ENCODE measurements at places on chromosomes 6 and 20.

DNA sequence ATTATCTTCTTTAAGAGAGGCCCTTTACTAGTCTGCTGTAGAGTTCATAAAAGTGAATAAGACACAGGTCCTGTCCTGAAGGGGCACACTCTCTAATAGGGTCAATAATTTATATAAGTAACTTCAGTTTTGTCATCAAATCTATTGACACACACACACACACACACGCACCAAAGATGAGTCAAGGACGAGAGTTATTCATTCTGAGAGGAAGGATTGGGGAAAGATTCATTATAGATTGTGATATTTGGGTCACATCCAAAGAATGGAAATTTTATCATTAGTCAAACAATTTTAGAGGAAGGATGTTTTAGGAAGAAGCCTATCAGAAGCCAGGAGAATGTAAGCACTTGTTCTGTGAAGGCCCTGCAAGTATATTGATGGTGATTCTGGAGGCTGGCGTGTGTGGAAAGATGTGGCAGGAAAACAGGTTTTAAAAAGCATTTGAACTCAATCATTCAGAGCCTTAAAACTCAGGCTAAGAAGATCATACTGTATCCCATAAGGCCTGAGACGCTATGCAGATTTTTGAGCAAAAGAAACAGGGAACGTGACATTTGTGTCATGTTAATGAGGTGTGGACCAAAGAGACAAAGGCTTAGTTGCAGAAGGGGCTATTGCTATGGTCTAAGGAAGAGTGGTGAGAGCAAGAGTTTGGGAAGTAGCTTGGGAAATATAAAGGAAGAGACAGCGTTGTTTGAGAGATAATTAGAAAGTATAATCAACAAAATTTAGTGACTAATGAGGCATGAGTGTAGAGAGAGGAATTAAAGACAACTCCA lies 161.4 kb upstream of the PREP start:
- no peak for DNase-seq

GRCh38 chr6:44868335-44868668 lies 459.8 kb upstream of the RUNX2 start:
- no peak for DNase-seq

DNA sequence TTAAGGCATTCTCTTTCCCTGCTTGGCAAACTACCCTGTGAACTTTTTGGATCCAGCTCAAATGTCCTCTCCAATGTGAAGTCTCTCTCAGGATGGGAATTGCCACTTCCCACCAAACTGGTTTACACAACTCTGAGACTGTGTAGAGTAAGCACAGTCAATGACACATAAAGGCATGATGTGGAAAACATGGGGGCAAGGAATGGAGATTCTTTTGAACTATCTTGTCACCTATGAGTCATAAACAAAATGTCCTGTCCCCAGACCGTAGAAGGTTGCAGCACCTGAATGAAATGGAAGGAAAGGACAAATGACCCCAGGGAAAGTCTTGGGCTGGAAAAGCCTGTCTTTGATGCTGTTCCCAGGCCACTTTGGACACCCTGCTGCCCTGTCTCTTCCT lies 11.0 kb upstream of the KIF13A start:
- DNase-seq: no peak

DNA sequence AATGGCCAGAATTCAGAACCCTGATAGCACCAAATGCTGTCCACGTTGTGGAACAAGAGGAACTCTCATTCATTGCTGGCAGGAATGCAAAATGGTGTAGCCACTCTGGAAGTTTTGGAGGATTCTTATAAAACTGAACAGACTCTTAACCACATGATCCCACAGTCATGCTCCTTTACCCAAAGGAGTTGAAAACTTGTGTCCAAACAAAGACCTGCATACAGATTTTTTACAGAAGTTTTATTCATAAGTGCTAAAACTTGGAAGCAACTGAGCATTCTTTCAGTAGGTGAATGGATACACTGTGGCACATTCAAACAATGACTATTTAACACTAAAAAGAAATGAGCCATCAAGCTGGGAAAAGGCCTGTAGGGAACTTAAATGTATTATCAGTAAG lies 32.5 kb downstream of the PREP start:
- DNase-seq: no peak

DNA sequence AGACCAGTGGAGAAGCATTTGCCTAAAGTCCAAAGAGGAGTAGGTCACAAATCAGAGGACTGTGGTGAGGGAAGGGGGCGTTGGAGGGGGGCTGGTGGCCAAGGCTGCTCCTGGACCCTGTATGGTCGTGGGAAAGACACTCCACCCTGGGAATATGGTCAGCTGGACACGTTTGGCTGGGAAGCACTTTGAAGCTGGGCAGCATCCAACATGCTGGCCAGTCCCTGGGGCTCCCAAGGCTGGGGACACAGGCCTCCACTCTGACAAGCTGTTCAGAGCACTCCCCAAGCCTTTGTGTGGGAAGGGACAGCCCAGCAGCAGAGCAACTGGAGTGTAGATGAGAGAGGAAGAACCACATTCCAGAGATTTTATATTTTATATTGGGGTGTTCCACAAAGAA lies 203.2 kb downstream of the ANKRD60 start:
- no peak for DNase-seq

- DNase-seq: peak; percentile 83
Measured at GRCh38 chr6:147322299-147323162, 118.3 kb downstream of the STXBP5 start.

- DNase-seq: no peak
Measured at GRCh38 chr6:132611616-132612015, 12.5 kb downstream of the TAAR2 start.

- DNase-seq: no peak
Measured at GRCh38 chr6:113052506-113052905, 705.4 kb downstream of the RFPL4B start.

DNA sequence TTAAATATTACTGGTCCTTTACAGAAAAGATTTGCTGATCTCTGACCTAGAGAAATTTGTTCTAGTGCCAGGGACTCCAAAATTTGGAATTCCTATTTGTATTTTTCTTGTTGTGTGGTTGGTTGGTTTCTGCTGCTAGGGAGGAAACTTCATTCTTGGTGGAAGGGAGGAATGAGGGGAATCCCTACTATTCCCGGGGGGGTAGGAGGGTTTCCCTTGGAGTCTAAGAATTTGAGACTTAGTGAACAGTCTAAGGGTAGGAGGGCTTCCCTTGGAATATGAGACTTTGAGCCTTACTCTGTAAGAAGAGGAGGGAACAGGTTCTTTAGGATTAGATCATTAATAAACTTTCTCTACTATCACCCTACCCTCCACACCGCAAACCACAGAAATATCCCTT lies 67.1 kb upstream of the ADGRF1 start:
- no peak for DNase-seq

DNA sequence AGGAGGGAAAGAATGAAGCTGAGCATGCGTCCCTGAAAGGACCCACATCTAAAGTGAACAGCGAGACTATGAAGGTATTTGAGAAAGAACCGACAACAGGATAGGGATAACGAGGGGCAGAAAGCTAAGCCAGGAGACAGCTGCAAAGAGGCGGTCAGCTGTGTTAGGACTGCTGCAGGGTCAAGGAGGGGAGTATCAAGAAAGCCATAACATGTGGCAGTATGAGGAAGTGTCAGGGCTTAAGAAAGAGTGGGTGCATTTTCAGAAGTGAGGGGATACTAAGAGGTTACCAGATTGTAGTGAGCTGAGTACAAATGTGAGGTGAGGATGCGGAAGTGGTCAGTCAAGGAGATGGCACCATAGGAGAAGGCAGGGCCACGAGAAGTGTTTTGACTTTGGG lies 21.2 kb downstream of the MYLIP start:
- no peak for DNase-seq

- DNase-seq: no peak
Measured at GRCh38 chr6:110356778-110357177, 1.4 kb downstream of the METTL24 start.

DNA sequence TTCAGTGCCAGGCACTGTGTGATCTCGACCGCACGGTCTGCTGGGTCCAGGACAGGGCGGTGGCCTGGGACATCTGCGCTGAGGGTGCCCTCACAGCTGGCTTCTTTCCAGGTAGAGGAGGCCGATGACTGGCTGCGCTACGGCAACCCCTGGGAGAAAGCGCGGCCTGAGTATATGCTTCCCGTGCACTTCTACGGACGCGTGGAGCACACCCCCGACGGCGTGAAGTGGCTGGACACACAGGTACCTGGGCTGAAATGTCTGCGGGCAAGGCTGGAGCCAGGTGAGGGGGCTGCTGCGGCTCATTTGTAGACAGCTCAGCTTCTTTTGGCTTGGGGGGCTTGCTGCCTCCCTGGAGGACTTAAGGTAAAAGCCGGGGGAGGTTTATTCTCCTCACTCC lies 26.6 kb downstream of the PYGB start:
- DNase-seq: no peak

DNA sequence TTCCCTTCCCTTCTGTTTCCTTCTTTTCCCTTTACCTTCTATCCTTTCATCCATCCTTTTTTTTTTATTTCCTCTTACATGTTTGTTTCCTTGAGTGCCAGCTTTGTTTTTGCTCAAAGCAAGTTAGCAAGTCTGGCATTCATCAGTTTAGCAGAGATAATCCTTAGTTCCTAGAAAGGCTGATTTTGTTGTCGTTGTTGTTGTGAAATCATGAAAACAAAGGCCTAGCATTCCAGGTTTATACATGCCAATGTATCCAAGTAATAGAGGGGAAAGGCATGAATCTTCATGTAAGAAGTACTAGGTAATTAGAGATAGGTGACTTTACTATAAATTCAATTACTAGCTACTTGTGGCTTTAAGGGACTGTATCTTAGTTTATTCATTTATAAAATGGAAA lies 45.9 kb downstream of the TFAP2B start:
- no peak for DNase-seq

DNA sequence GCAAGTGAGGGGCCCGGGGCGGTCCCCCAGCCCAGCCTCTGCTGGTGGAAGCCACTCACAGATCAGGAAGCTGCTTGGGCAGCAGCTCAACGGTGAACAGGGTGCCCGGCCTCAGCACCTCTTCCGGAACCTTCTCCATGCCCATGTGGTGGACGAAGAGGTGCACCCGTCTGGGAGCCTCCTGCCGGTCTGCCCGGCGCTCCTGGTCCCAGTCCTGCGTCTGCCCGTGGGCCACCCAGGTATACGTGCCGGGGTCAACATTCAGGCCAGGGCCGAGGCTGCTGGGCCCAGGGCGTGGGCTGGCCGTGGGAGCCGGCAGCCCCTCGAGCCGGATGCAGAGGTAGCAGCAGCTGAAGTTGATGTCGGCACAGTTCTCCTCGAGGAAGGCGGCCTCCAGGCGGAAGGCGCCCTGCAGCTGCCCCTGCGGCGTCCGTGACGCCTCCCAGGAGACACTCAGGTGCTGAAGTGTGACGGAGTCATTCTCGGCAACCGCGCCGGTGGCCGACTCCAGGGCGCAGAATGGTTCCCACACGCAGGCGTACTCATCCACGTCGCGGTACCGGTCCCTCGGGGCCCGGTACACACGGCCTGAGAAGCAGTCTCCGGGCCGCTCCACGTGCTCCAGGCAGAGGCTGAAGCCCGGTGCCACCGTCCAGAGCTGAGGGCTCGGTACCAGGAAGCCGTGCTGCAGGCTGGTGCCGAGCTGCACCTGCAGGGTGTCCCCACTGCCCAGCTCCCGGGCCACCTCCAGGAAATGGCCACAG lies 8.7 kb downstream of the FNDC11 start:
- DNase-seq: no peak

GRCh38 chr20:36744764-36745191 lies 1.1 kb downstream of the NDRG3 start:
- DNase-seq: no peak

DNA sequence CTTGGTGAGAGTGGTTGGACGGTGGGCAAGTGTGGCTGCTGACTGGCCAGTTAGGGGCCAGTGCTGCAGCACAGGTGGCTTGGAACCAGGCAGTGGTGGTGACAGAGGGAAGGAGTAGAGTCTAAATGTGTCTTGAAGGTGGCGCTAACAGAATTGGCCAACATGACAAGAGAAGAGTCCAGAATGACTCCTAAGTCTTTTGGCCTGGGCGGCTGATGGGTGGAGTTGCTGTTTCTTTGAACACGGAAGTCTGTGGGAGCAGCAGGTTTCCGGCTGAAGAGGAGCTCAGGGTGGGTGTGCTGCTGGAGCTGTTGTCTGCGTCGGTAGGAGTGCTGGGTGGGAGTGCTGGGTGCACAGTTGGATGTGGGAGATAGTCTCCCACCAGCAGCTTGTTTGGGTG lies 10.1 kb downstream of the LSM14B start:
- no peak for DNase-seq

DNA sequence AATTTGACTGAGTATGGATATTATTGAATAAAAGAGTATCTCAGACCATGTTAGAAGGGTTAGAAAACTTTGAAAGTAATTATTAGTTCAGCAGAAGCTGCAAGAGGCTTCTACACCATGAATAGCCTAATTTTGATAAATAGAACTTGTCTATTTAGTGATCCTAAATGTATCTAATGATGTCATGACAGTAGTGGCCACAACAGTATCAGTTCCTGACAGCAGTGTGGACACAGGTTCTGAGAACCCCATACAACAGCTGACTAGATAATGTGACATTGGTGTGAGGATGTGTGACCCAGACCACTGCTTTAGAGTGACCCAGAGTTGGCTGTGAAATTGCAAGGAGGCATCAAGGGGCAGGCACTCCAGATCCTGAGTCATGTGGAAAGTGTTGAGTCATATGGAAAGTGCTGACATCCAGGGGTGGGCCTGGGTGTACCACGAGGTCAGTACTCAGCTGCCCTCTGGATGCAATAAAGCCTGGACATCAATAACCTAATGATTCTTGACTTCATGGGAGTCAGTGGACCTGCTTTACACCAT lies 754.7 kb downstream of the DHX35 start:
- DNase-seq: no peak

GRCh38 chr6:124881898-124882578 lies 80.2 kb upstream of the RNF217 start:
- peak; percentile 47 for DNase-seq

DNA sequence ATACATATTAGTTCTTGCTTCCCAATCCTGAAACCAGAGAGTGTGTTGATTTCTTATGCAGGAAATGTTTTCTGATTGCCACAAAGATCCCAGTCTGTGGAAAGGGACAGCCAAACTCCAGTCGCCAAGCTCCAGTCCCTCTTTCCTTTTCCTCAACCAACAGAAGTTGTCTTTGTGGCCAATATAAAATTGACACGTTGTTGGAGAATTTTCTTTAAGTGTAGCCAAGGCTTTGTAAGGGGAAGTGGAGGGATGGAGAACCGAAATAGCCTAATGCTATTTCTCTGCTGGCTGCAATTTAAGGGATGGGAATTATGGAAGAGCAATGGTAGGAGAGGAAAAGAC lies 5.4 kb downstream of the ADGRB3 start:
- no peak for DNase-seq

- DNase-seq: no peak
Measured at GRCh38 chr20:38246357-38247165, 14.0 kb downstream of the KIAA1755 start.

DNA sequence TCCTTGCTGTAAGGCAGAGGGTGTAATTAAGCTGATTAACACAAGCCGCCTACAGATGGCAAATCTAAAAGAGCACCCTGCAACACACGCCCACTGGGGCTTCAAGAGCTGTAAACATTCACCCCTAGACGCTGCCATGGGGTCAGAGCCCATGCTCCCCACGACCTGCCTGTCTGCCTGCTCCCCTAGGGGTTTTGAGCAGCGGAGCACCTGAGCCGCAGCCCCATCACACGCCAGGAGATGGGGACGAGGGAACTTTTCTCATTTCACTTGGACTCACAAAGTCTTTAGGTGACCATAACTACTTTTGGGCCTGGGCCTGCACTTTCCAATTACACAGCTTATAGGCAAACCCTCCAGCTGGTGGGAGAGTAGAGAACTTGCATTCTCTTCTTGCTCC lies 99.0 kb upstream of the SOX4 start:
- no peak for DNase-seq

Measured in iris pigment epithelial cell (primary cell).